ENCODE measurements at places on chromosomes 3 and 15.

DNA sequence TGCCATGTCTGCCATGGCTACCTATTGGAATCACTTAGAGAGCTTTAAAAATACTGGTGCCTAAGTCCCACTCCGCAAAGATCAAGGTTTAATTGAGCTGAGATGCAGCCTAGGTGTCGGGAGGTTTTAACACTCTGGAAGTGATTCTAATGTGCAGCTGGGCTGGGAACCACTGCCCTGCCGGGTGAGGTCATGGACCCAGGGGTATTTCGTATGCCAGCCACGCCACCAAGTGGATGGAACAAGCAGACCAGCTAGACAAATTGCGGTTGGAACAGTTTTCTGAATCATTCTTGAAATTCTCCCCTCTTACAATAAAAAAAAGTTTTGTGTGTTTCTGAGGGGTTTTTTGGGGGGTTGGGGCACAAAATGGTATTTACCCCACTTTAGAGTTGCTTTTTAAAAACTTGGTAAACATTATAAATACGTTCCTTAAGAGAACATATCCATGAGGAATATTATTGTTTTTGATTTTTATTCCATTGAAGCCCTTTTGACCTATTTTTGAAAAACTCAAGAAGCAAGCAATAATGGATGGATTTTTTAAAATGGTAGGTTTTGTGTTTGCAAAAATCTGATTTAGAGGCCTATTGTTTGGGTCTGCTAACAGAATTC lies 66.2 kb upstream of the CSTA start:
- ATAC-seq = peak; percentile 86

DNA sequence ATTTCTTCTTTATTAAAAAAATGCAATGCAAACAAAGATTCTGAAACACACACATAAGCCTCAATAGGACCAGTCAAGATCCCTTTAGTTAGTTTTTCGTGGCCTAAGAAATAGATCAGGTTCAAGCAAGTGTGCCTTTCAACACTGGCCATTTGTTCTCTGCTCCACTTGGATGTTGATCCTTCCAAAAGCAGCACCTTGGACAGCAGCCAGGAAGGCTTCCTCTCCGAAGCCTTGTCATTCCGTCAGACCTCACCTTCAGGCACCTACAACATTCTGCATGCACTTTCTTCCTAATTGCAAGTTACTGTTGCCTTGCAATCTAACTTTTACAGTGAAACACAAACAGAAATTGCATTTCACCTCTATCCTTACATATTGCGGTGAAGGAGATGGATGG lies 155.9 kb upstream of the FEZF2 start:
- ATAC-seq = no peak

DNA sequence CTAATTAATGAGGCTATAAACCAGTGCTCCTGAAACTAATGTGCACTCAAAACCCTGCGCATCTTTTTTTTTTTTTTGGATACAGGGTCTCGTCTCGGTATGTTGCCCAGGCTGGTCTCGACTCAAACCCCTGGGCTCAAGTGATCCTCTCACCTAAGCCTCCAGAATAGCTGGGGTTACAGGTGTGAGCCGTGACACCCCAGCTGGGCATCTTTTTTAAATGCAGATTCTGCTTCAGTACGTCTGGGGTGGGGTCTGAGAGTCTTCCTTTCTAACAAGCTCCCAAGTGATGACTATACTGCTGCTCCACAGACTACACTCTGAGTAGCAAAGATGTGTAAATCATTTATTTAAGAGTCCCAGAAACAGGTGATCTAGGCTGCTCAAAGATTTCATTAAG lies 73.0 kb downstream of the BFSP2 start:
- no peak for ATAC-seq

DNA sequence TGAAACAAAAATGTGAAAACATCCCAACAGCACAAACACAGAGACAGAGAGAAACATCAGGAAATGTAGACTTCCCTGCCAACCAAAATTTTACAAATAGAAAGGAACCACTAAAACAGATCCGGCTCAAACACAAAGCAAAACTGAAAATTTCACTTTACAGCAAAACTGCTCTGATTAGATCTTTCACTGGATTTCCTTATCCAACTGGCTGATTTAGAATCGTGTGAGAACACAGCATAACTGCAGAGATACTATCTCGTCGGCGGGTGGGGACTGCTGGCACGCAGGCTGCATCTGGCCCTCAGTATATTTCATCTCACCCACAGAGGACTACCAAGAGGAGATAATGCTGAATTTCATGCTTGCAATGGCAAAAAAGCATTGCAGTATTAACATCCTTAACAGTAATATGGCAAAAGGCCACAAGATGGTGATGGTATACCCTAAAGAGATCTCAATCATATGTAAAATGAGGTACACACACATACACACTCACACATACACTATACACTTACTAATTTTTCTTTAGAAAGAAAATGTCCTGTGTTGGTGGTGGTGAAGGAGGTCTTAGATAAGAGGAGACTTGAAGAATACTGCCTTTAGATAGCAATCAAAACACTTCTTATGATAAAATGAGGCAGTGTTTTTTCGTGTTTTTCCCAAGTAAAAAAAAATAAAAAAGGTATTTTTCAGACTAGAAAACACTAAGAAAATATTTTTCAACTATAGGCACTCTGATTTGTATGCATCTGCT lies 10.6 kb upstream of the LEO1 start:
- ATAC-seq = peak; percentile 94

DNA sequence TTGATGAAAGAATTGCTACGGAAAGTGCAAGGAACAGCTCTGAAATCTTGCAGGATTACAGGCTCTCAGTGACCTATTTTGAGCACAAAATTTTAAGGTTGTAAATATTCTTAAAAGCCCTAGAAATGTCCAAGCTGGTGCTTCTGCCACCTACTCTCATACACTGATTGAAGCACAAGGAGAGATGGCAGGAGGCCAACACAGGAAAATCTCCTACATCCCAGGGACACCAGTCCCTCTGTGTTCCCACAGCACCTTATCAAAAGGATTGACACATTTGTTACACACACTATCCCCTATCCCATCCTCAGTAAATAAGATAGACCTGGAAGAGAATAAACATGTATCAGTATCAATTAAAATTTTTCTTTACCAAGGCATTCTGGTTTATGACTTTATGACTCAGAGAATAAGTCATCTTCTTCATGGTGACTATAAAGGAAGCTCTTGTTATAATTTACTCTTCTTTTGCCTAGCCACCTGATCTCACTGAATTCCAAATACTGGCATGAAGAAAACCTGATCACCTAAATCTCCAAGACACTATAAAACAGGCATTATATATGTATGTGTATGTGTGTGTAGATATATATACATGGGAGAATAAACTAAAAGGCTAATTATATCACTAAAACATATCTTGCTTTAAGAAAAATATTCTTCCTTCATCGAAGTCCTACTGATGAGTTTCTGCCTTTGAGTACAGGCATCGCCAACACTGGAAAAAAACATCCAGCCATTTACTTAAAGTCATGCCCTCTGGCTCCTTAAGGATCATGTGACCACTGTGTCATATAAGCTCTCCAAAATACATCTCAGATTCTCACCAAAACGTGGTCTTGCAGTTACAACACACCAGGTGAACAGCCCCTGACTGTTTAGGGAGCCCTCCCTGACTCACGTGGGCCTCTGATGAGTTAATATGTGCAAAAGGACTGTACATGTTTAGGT lies 208.1 kb upstream of the NR2F2 start:
- peak; percentile 22 for ATAC-seq

DNA sequence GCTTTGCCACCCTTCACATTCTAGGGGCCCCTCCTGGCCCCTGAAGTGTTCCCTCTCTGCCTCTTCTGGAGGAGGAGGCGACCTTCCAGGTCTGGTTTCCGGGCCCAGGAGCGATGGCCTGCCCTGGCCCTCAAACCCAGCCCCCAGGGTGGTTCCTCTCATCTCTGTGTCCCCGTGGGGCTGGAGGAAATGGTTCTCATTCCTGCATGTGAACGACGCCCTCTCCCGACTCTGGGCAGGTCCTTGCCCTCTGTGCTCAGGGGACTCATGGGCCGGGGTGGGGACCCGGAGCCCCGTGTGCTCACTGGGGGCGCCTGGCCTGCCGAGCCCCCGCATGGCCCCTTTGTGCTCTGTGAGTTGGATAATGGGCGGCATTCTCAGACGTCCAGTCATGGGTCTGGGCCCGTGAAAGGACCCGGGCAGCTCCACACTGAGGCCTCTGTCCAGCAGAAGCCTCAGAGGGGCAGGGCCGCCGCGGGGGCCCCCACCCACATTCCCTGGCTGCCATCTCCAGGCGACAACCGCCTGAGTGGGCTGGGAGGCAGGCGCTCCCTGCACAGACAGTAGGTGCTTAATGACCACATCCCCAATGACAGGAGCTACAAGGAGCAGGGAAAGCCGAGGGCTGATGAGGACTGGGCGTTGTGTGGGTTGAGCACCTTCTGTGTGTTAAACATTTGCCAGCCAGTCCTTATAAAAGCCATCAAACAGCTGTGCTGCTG lies 5.5 kb upstream of the PLXND1 start:
- no peak for ATAC-seq

- ATAC-seq = no peak
Observed at GRCh38 chr15:68275165-68275746, 2.3 kb upstream of the FEM1B start.

- ATAC-seq = no peak
Observed at GRCh38 chr3:61628636-61629035, 67.3 kb downstream of the PTPRG start.

GRCh38 chr15:80822256-80822655 lies 43.1 kb downstream of the CEMIP start:
- no peak for ATAC-seq

- ATAC-seq = no peak
Observed at GRCh38 chr15:25711691-25712090, 151.4 kb downstream of the ATP10A start.

- ATAC-seq = no peak
Observed at GRCh38 chr15:25717127-25717456, 146.0 kb downstream of the ATP10A start.

DNA sequence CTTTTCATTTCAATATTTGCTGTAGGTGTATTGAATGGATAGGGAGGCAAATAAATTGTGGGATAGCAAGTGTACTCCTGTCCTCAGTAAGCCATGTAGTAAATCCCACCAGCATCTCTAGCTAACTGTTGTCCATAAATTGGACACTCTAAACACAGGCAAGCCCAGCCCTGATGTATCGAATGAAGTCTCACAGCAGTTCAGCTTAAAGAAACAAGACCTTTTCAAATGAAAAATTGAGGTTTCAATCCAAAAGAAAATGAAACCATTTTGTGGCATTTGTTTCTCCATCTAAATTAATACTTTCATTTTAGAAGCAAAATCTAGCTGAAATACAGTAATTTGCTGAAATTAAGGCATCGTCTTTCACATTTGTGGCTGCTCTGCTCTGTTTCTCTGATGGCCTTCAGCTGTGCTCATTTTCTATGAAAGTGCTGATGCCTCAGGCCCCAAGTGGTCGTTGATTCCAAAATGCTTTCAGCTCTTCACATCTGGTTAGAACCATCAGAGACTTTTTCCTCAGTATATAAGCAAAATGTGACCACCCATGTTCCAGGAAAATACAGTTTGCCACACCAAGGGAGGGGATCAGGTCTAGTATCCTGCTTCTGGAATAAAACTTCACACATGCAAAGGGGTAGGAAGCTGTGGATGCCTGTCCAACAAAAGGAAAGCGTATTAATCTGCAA lies 245.0 kb downstream of the ZMAT3 start:
- no peak for ATAC-seq

GRCh38 chr15:58438956-58439355 lies 7.2 kb downstream of the LIPC start:
- ATAC-seq = peak; percentile 42

DNA sequence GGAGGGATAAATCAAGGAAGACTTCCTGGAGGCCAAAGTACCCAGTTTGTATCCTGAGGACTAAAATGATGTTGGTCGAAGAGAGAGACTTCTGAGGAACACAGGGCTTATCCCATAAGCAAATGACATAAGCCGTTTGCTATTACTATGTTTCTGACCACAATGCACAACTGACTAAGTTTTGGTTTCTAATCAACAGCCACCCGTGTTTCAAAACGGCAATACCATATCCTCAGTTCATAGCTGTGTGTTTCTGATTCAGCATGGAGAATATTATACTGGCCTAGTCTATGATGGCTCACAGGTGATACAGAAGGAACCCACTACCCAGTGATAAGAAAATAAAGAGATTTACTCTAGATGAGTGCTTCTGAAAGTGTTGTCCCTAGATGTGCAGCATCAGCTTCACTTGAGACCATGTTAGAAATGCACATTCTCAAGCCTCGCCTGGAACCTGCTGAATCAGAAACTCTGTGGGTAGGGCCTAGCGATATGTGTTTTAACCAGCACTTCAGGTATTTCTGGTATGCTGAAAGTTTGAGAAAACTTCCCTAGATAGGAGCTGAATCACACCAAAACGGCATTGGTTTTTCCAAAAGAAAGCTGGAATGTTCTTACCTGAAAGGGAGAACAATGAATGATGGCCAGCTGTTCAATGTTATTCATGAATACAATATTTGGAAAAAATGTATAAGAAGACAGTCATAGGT lies 639.7 kb upstream of the NR2F2 start:
- ATAC-seq = no peak

DNA sequence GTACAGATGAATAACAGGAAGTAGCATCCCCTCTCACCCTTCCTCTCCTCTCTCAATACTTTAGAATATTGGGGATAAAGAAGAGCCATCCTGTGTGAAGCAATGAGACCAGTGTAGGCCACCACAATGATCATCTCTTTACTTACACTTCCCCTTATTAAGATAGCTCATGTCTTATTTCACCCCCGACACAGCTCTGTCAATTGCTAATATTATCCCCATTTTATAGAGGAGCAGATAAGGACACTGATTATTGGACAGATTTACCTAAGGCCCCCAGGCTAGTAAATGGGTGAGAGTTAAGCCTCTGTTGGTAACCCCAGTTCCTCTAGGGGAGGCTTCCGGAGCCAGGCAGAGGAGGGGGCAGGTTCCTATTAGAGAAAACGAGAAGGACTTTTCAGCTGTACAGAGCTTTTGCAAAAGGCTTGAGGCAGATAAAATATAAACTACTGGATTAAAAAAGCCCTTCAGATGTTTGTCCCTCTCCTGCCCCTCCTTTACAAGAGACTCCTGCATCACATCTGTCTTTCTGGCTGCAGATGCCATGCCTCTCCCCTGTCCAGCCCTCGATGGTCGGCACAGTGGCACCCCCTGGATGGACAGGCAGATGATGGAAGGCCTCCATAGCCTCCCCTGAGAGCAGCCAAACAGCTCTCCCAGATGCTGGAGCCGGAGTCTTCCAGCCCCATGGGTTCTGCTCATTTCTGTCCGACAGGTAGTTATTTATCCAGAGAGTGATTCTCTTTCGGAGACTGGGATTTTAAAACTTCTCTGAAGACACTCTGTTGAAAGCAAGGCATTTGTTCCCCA lies 49.4 kb upstream of the LCTL start:
- ATAC-seq = no peak

GRCh38 chr3:42905740-42906069 lies 237 bp upstream of the ZNF662 start:
- ATAC-seq = no peak

GRCh38 chr3:152258448-152259393 lies 10.0 kb upstream of the MBNL1 start:
- peak; percentile 93 for ATAC-seq

Measured in esophagus mucosa (tissue), 1 donor.